Adipocyte (in vitro differentiated cells): ENCODE measurements at places on chromosomes 6 and 20.
A peak's percentile ranks its signal among the peaks of the same experiment; 100 is the strongest.

DNA sequence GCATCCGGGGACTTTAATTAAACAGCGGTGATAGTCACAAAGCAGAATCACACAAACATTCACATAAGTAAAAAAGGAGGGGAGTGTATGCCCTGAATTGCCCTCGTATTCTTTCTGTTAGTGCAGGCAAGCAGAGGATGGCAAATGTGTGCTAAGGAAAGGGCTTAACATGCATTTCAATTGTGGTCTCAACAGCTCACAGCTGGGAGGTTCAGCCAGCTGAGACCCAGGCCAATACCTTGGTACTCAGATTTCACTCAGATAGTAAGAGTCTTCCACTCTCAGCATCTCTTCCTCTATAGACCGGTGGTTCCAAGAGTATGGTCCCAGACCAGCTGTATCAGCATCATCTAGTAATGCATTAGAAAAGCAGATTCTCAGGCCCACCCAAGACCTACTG is 215.1 kb downstream of the PHACTR1 start:
- DNase-seq = no peak

DNA sequence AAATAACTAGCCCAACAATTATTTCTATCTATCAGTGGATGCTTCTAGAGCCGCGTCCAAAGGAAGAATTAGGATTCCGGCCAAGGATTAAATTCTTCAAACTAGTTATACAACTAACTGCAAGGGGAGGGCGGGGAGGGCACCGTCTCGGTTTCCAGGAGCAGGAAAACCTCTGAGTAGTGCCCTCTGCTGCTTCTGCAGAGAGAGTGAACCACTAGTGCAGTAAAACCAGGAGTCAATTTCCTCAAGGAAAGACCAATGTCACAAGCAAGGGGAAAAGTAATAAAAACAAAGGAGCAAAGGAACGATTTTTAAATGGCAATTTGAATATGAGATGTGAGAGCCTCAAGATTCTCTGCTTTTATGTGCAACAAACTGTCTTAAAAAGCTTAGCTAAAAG is 16.5 kb upstream of the UBE2J1 start:
- peak; percentile 59 for DNase-seq

- no peak for DNase-seq
These were observed 153.7 kb downstream of the HACE1 start for GRCh38 chr6:104705916-104706442.

DNA sequence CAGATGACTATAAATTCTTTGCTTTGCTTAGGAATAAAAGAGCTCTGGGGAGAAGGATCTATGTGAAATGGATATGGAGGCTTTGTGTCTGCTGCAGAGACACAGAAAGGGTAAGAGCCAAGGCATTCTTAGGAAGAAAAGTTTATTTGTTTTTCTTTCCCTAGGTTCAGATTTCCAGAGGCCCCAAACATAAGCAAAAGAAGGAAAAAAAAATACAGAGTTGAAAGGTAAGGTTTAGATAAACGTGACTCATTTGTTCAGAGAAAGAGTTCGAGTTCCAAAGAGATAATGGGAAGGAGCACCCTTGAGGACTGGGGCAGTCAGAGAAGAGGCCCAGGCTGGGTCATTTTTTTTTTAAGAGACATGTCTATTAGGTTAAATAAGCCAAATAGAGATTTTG is 27.4 kb upstream of the BMP5 start:
- peak; percentile 41 for DNase-seq

GRCh38 chr6:7542065-7542873 is 798 bp downstream of the DSP start:
- DNase-seq = peak; percentile 71

- DNase-seq = peak; percentile 61
These were observed 160.3 kb upstream of the CDYL start for GRCh38 chr6:4615891-4616290.

DNA sequence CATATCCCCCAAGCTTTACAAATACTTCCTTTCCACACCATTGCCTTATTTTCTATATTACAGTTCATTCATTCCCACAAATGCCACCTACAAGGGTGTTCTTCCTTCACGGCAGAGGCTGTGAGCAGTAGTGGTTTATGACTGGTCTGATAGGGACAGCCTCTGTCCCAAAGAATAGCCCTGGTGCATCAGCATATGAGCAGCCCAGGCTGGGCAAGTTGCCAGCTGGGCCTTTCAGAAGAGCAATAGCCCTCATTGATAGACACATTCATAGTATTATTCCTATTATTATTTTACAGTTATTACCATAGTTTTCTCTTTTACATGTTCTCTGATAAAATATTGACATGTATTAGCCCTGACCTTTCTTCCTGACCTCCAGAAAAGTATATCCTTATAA is 149.9 kb downstream of the MMS22L start:
- DNase-seq = no peak

GRCh38 chr6:137339929-137340559 is 120.9 kb upstream of the IFNGR1 start:
- DNase-seq = peak; percentile 3

DNA sequence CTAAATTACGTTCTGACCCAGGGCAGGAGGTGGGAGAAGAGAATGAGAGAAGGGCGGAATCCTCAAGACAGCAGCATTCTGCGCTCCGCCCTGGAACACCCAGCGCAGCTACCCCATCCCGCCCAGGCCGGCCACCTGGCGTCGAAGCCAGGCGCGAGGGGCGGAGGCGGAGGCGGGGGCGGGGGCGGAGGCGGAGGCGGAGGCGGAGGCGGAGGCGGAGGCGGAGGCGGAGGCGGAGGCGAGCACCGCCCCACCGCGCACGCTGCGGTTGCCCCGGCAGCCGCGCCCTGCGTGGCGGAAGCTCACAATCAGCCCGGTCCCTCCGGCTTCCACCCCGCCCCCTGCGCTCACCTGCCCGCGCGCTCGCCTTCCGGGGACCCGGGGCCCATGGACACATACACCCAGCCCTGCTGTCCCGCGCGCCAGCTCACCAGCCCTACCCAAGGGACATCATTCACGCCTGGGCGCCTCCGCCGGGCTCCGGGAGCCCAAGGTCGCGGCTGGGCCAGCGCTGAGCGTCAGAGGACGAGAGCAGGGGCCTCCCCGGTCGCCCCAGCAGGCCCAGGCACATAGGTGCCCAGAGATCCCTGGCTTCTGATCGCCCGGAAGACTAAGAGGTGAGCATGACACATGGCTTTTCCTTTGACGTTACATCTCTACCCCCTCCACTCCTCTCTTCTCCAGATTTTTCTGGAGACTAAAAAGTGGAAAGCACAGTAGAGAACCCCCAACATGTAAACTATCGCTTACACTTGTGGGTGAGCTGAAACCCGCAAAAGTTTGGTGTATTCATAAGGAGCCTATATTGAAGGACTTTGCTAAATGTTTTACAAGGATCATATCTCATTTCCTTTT is at the start of gene ANKEF1:
Gene ANKEF1, plus strand, starts transcription at position 271 of the 855 bp plus-strand sequence. CDS start 3,315 bp downstream, outside the sequence.
- peak; percentile 78 for DNase-seq

DNA sequence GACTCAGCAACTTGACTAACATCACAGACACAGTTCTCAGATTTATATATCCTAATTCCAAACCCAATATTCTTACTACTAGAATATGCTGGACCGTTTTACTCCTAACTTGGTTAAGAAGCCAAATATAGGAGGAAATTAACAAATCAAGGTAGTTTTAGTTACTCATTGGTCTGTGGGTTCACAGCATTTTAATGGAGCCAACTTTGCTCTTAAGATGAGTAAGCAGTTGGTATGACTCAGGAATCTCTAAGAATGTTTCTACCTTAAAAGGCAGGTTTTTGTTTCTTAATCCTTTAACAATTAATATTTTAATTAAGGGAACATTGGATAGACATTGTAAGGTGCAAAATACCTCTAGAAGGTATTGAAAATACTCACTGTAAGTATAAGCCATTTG is 31.6 kb downstream of the OPRM1 start:
- DNase-seq = no peak

DNA sequence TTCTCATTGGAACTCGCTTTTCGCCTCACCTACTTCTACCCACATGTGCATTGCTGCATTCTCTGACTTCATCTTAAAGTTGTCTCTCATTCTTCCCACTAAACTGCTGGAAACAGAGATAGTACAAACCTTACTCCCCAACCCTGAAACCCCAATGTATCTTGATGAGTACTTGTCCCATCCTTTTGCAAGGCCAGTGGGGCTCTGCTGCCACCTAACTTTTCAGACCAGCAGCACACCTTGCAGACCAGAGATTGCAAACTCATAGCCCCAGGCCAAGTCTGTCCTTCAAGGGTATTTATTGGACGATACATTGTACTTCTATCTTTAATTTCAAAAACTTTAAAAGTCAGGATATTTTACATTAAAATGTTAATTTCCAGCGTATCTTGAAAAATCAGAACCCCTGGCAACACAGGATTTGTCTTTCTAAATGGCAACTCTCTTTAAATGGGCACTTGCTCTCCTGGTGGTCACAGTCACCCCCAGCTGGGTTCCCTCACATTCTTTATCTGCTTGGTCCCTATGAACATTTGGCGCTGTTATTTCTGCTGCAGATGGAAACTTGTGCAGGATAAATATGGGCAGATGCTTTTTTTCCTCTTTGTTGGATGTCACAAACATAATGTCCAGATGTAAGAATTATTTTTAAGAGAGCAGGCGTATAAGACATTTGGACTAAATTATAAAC is 83.9 kb downstream of the SOD2 start:
- peak; percentile 41 for DNase-seq

GRCh38 chr20:54433636-54434035 is 41.8 kb upstream of the DOK5 start:
- DNase-seq = no peak

DNA sequence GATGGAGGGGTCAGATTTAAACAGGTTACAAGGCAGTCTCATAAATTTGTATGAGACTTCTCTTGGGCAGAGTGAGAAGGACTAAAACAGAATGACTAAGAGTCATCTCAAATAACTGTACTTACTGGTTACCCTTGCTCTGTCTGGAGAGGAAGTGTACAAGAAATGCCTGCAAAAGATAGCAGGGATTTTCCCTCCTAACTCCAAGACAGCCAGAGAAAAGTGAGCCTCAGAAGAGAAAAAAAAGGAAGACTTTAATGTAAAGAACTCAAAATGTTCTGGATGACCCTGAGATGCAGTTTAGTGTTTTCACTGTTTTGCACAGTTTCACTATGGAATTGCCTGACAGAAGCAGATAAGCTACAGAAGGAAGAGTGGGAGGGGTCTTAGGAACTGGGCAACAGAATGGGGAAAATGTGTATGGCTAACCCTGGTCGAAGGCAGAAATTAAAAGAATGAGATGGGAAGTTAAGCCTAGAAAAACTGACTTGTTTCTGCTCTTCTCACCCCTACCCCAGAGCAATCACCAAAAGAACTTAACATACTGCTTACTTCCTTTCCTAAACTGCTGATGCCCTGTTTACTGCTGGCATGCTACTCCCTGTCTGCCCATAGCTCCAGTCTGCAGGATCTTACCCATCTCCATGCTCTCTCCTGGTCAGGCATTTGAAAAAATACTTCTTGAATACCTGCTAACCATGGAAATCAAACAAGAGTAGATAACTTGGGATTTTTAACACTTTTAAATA is 98.1 kb upstream of the MARCKS start:
- no peak for DNase-seq

- no peak for DNase-seq
These were observed 546.9 kb downstream of the HACE1 start for GRCh38 chr6:104312851-104313250.

DNA sequence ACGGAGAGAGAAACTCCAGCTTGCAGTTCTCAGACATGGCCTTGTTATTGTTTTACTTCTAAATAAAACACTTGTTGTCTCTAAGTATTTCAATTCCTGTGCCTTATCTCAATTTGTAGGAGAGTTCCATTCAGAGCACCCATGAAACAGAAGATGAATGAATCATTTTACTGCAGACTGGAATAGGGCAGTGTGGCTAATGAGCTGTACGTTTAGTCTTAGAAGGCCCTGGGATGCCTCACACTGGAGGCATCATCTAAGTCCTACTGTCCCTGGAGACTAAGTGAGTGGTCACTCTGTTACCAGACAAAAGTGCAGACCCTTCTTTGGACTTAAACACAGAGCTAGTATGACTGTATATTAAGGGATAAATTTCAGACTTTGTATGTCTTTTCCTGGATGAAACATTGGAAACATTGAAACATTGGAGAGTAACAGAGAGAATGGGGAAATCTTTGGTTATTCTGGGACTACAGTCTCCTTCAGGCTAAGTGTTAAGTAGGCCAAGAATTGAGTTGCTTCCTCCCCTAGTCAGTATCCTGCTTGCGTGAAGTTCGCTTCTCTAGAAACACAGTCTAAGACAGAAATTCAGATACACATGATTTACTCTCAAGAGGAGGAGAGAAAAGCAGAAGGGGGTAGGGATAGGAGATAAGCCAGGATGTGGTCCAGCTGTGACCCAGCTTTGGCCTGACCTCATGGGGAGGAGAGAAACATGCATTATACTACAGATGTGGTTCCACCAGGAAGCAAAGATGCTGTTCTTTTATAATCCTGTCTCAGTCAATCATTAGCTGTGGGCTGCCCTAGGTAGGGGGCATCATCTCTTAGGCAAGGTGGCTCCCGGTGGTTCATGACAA is 167.4 kb upstream of the BMP2 start:
- no peak for DNase-seq

- no peak for DNase-seq
These were observed 86.0 kb downstream of the TIAM2 start for GRCh38 chr6:155080881-155081845.

DNA sequence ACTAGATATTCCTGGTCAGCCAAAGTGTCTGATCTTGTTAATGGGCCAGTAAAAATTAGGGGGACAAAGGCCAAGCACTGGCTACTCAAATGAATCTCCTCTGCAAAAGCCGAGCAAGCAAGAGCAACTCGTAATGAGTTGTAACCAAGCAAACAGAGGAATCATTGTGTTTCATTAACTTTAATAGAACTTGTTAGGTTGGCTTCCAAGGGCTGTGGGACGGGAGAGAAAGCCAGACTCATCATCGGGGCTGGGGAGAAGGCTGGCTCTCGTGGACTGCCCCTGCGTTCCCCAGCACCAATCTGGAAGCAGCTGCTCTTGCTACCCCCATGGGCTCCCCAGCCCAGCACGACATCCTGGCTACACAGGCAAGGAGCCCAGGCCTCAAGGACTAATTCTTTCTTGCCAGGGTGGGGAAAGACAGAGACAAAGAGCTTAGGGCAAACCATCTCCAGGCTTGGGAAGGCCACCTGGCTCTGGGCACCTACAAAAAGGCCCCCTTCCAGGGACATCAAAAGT is 10.5 kb upstream of the SCUBE3 start:
- no peak for DNase-seq
